Pulmonary artery endothelial cell (primary cell): ENCODE measurements at places on chromosomes 12 and 14. TPM values are rescaled to one million over a fixed set of nuclear protein-coding genes. Genes with fewer than 3 reads are reported as not detected.

DNA sequence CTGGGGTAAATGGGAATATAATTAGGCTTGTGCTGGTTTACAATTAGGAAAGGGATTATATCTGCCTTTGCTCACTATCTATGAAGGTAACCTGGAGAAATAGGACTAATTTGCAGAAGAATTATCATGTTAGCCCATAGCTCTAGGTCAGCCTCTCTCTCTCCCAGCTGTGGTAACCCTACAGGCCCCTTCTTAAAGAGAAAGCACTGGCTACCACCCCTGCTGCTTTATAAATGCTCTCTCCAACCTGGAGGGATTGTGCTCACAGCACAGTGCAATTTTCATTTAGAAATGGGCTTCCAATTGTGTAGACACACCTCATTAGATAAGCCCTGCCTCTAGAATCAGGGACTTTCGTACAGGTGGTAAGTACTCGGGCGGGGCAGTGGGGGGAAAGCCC is 22.7 kb upstream of the MGST1 start:
- DNase-seq: no peak

- no peak for DNase-seq
Measured at GRCh38 chr12:68890701-68891113, 42.3 kb downstream of the CPM start.

- no peak for DNase-seq
Measured at GRCh38 chr12:59452746-59453145, 143.1 kb upstream of the SLC16A7 start.

The ANKRD33 gene
- 0.07 and 0.20 TPM in 2 replicates for total RNA-seq

The CDH24 gene
- total RNA-seq: 6.3 and 13.9 TPM in 2 replicates

DNA sequence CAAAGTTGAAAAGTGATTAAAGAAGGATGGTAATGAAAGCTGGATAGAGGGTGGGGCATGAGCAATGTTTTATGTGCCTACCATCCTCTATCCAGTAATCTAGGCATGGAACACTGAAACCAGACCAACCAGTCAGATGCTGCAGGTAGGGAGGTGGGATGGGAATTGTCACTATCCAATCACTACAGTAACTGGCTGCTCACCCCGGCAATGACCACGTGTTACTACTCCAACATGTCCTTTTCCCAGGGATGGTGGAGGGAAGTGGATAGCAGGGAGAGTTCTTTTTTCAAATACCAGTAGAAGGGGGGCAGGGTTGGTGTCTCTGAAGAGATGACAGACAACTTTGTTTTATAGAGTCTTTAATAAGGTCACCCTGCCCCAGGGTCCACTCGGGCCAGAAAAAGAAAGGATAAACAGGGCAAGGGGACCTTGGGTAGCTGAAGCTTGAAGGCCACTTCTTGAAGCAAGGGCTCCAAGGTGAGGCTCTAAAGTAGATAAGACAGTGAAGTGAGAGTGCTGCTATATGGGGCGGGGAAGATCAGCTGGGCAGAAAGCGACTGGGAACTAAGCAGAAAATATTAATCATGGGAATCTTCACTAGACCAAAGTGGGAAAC is 14.7 kb upstream of the CDH24 start:
- DNase-seq: no peak

DNA sequence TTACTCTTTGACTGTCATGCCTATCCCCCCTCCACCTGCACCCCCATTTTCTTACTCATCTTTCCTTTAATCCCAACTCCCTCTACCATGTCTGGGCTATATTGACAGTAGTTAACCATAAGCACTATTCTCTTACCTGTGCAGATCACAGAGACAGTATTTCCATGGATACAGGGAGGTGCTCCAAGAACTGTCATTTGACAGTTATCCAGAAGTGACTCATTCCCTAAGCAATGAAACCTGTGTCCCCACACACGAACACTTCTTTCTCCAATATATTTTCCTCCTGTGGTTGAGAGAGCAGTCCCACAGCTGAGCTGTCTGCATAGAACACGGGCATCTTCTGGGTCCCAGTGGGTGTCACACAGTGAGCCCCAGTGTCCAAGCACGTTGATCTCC is 68.8 kb downstream of the CD163L1 start:
- DNase-seq: no peak

The SSPN gene
- total RNA-seq: 1.1 and 2.0 TPM in 2 replicates

- no peak for DNase-seq
Measured at GRCh38 chr12:4286228-4286627, 12.7 kb downstream of the CCND2 start.

DNA sequence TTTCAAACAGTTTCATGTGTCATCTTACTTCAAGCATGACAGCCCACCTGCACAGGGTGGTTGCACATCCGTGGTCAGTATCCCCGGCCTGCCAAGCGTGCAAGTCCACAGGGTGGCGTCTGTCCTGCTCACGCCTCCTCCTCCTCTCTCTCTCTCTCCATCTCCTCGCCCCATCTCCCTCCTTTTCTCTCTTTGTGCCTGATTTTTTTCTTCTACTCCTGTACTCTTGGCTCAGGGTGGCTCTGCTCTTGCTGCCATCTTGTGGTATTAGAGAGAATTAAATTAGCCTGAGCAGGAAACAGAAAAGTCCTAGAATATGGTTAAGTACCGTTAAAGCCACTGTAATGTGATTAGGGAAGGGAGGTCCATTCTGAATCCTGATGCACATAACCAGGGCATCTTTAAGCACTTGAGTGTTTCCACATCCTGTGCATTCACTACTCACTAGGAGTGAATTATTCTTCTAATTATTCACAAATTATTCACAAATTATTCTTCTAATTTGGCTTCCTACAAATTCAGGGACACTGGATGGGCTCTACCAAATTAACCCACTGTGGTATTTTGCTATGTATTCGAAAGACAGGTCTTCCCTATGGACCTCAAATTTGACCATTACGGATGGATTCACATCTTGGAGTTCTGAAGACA is 25.5 kb upstream of the DTX1 start:
- DNase-seq: no peak

GRCh38 chr12:18446061-18446644 is 184.8 kb downstream of the PIK3C2G start:
- no peak for DNase-seq

The AMIGO2 gene
- total RNA-seq: 15.2 and 23.4 TPM in 2 replicates

The FLRT2 gene
- total RNA-seq: 20.8 and 55.9 TPM in 2 replicates

The CLEC2A gene
- not detected in 2 replicates for total RNA-seq

- DNase-seq: no peak
Measured at GRCh38 chr14:48398675-48399282, 723.4 kb upstream of the MDGA2 start.

The PRB2 gene
- total RNA-seq: not detected in 2 replicates

DNA sequence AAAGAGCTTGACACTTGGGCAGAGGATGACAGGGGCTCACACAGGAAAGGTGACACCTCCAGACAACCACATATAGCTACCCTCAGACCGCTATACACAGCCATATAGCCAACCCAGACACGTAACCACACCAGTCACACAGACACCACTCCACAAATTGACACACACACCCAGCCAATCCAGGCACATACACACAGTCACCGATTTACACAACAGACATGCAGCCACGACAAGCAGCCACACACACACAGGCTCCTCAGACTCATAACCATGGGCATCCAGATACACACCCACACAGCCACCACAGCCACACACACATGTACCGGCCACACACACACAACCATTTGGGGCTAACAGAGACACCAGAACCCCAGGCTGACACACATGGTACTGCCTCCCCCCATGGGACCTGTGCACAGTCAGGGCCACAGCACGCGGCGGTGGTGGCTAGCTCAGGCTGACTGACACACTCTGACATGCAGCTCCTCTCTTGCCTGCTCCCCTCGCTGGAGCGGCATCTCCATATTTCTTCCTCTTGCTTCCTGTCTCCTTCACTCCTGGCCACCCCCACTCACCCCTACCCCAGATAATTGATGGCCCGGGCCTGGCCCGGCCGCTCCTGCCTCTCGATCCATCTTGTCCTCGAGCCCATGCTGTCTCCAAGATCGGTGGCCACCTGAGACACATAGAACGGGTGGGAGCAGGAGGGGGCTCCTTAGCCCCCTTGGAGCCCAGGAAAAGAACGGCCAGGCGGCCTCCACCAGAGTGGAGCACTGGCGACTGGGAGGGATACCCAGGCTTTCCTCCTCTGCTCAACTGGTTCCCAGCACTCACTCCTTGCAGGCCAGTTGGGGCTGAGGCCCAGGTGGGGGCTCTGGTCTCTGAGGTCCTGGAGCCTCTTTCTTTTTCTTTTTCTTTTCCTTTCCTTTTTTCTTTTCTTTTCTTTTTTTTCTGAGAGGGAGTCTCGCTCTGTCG is 6.0 kb upstream of the SHMT2 start:
- DNase-seq: no peak

The SART3 gene
- 74.3 and 77.2 TPM in 2 replicates for total RNA-seq

The LMNTD1 gene
- not detected in 2 replicates for total RNA-seq

GRCh38 chr12:62372134-62372533 is 94.5 kb upstream of the MON2 start:
- DNase-seq: no peak

GRCh38 chr12:51320311-51320694 is 3.7 kb downstream of the BIN2 start:
- no peak for DNase-seq

The P2RX2 gene
- total RNA-seq: not detected in 2 replicates

The GRIN2B gene
- total RNA-seq: not detected in 2 replicates

DNA sequence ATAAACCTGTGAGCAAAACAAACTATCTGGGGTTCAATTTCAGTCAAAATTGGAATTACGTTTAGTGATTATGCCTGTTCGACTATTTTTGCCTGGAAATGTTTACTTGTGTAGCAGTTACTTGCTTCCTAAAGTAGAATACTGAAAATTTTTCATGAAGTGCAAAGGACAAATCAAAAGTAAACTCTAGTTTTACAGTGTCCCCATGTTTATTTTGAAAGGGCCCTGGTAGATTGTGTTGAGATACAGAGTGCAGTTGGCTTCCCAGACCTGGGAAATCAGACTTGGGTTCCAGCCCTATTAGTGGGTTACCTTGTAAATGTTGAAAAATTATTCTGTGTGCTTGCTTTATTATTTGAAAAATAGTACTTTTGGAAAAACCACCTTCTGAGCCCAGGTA is 17.3 kb downstream of the KLRB1 start:
- DNase-seq: no peak

- no peak for DNase-seq
Measured at GRCh38 chr12:127749416-127749815, 517.6 kb upstream of the TMEM132C start.

GRCh38 chr14:91245029-91245428 is 525 bp upstream of the GPR68 start:
- no peak for DNase-seq

The MEG3 gene
- 0.86 and 1.5 TPM in 2 replicates for total RNA-seq

GRCh38 chr14:20612403-20612802 is 21.2 kb upstream of the RNASE12 start:
- DNase-seq: no peak

DNA sequence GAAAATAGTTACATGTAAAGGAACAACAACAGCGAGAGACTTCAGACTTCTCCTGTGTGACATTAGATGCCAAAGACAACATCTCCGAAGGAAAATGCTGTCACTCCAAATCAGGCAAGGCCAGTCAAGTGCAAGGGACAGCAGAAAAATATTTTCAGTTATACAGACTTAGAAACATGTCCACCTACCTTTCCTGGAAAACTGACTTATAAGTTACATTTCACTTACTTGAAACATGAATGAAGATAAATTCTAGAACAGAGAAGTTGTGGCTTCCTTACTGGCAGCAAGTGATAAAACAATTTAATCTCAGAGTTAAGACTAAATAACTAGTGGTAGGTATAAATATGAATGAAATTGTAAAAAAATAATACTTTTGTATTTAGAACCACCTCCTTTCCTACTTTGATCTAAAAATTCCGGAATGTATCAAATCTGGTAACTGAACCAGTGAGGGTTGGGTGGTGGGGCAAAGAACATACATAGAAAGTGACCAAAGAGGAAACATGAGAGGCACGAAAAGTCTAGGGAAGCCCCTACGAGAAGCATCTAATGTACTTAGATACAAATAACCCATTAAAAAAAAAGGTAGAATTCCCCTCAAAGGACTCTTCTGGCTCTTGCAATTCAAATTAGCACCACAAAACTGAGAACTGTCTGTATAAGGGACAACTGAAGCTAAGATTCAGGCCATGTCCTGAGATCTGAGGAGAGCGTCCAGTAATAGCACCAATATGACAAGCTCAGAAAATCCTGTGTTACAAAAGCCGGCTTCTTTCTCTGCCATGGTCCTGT is 21.2 kb downstream of the MTHFD1 start:
- no peak for DNase-seq

The ZC2HC1C gene
- total RNA-seq: 0.99 and 1.3 TPM in 2 replicates

GRCh38 chr12:115763376-115763775 is 514.1 kb downstream of the MED13L start:
- DNase-seq: no peak

The TBC1D30 gene
- 18.8 and 19.9 TPM in 2 replicates for total RNA-seq

The TRHDE gene
- total RNA-seq: not detected in 2 replicates
